WERI-Rb-1 (cell line): ENCODE measurements at places on chromosomes 5 and 9.

- no peak for DNase-seq
Observed at GRCh38 chr5:156799171-156799570, 50.9 kb upstream of the PPP1R2B start.

DNA sequence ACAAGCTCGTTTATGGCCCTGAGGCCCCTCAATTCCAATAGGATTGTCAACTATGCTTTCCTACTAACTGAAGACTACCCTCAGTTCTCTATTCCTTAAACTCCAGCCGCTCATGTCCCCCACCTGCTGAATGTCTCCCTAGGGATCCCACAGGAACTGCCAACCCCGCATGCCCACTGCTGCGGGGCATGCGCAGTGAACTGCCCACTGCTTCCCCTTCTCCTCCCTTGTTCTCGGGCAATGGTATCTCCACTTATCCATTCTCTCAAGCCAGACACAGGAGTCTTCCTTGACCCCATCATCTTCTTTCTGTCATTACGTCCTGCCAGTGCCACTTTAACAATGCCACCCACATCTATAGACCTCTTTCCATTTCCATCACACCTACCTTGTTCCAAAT is 90.0 kb downstream of the FGF18 start:
- no peak for DNase-seq

GRCh38 chr9:81526587-81526986 is 162.8 kb downstream of the TLE1 start:
- no peak for DNase-seq

DNA sequence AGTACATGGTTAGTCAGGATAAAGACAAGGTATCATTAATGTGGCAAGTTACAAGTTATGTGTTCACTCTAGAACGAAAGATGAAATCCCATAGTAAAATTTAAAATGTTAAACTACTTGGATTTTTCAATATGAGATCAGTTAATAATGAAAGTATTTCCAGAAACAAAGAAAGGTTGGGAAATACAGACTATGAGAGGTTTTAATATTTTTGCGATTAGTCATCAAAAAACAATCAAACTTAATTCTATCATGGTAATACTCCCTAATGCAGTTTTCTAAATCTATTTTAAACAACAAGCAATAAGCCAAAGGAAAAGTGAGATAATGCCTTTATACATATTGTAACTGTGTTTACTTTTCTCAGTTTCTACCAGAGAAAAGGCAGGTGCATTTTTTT is 10.6 kb downstream of the CDH12 start:
- no peak for DNase-seq

DNA sequence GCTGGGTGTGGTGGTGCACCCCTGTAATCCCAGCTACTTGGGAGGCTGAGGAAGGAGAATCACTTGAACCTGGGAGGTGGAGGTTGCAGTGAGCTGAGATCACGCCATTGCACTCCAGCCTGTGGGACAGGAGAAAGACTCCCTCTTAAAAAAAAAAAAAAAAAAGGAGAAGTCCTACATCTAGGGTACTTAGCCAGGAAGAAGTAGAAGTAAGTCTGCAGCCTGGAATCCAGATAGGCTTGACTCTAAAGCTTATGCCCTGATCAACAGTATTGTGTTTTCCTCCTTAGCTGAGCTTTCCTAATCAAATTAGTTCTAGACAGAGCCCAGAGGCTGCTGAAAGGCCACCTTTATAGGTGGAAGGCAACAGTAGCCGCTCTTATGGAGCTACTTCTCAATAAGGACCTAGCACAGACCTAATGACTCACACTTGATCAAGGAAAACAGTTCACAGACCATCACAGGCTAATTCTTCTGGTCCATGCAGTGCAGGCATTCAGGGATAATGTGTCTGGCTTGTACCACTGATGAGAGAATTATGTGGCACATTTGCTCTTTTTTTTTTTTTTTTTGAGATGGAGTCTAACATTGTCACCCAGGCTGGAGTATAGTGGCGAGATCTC is 105.5 kb upstream of the KLF4 start:
- no peak for DNase-seq

- no peak for DNase-seq
Observed at GRCh38 chr5:111229871-111230810, 6.0 kb downstream of the CAMK4 start.

GRCh38 chr5:139100825-139101224 is 97.3 kb downstream of the SIL1 start:
- no peak for DNase-seq

DNA sequence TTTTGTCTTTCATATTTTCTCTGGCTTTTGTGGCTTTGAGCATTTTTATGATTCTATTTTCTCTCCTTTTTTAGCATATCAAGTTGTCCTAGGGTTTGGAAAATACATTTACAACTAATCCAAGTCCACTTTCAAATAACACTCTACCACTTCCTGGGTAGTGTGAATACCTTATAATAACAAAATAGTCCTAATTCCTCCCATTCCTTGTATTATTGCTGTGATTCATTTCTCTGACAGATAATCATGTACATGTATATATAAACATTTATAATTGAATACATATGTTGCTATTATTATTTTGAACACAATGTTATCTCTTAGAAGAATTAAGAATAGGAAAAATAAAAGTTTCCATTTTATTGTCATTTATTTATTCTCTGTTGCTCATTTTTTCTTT is 14.9 kb upstream of the ADAM19 start:
- no peak for DNase-seq

GRCh38 chr5:114544561-114544960 is 182.7 kb downstream of the KCNN2 start:
- peak; percentile 83 for DNase-seq

DNA sequence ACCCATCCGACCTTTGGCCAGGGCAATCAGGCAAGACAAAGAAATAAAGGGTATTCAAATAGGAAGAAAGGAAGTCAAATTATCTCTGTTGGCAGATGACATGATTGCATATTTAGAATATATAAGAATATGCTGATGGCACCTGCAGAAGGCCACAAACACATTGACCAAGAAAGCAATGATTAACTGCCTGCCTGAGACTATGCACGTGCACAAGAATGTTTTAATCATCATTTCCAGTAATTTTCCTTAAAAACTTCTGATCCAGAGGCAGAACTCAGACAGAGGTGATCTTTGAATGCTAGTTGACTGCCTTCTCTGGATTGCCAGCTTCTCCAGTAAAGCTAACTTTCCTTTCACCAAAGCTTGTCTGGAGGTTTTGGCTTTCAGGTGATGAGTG is 260.2 kb downstream of the DTWD2 start:
- DNase-seq = no peak

GRCh38 chr9:14186096-14186495 is 127.8 kb downstream of the NFIB start:
- DNase-seq = no peak

GRCh38 chr5:110536120-110537115 is 190.1 kb downstream of the TMEM232 start:
- DNase-seq = no peak

- DNase-seq = no peak
Observed at GRCh38 chr5:140883927-140884697, 2.2 kb downstream of the PCDHA13 start.

DNA sequence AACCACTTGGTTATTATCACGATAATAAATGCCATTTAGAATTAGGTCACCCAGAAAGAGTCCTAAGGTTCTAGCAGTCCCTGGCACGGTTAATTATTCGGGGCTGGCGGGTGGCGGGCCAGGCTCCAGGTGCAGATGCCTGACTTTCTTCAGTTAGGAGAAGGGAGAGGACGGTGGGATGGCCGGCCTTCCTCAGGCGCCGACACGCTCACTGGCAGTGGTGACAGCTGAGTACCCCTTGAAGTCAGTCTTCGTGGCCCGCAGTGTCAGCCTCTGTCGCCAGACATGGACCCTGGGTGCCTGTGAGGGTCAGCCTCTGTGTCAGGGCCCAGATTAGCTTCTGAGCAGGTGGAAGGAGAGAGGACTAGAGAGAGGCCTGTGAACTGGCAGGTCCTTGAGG is 21.1 kb upstream of the EXOC3 start:
- no peak for DNase-seq

GRCh38 chr9:94811074-94811473 is 84.6 kb downstream of the AOPEP start:
- no peak for DNase-seq

DNA sequence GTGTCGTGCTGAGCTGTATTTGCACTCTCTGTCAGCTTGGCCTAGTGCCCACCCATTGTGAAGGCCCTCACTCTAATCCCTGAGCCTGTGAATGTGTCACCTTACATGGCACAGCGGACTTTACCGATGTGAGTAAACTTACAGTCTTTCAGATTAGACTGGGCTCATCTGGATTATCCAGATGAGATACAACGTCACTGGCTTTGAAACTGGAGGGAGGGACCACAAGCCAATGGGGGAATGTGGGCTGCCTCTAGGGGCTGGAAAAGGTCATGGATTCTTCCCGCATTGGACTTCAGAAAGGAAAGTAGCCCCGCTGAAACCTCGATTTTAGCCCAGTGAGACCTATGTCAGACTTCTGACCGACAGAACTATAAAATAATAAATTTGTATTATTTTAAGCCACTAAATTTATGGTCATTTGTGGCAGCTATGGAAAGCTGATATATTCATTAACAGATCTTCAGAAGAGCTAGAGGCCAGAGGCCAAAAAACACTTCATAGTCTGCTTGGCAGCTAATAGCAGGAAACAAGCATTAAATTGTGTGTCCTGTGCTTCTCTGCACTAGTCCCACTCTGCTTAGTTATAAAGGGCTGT is 139.0 kb upstream of the GAS1 start:
- no peak for DNase-seq

GRCh38 chr5:40683305-40683704 is 3.6 kb downstream of the PTGER4 start:
- no peak for DNase-seq

- DNase-seq = no peak
Observed at GRCh38 chr5:143850050-143850683, 38.2 kb downstream of the HMHB1 start.

DNA sequence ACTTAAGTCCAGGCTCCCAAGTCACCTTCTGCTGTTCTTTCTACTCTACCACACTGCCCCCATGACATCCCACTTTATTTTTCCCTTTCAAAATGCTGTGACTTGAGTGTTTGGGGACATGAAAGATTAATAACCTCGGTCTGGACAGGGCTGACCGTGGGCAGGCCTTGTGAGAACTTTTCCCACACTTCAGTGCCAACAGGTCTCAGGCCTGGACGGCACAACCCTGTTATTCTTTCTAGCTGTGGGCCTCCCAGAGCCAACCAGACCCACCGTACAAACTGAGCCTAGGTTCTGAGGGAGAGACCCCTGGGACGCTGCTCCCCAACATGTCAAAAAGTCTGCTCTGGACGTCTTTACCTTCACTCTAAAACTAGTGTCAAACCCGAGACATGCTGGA is 153.4 kb downstream of the CEP120 start:
- DNase-seq = no peak

DNA sequence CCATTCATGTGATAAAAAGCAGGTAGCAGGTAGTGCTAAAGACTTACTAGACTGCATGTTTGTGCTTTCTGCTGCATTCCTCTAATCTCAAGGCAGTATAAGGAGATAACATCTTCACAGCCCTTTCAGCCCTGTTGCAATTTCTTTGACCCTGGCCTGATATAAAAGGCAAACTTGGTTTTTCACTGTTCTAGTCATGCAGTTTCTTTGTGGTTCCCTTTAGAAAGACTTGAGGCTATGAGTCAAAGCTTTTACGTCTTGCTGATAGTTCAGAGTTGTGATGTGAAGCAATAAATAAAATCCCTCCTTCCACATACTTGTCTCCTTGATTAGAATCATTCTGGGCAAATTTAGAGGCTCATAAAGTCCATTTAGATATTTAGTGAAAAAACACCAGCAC is 88.6 kb upstream of the CDKN2B start:
- no peak for DNase-seq

DNA sequence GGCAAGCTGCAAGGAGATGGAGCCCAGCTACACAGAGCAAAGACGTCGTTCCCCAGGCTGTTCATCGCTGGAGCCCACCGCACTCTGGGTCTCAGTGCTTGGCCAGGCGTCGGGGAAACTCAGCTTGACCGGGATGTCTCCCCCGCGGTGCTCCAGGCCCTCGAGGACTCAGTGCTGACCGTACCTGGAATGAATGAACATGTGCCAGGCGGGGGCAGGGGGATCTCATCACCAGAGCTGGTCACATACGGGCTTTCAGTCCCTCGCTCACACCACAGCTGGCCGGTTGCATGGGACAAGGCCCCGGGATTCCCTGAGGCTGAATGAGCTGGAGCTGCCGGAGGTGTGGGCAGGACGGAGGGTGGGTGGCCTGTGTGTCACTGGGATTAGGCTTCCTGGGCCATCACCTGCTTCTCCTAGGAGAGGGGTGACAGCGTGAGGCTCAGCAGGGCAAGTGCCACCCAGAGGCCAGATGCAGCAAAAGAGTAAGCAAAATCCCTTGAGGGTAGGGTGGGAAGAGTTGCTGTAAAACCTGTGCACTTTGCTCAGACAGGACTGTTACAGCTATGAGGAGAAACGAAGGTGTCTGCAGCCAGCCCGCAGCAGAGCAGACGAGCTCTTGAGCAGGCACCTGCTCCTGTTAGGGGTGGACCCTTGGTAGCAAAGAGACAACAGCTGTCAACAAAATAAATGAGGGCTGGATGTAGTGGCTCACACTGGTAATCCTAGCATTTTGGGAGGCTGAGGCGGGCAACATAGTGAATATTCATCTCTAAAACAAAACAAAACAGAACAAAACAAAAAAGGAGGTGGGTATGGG is 70.7 kb upstream of the RAPGEF1 start:
- peak; percentile 75 for DNase-seq
